Mesothelial cell of epicardium (in vitro differentiated cells): ENCODE measurements at places on chromosomes 2 and 18.

- no peak for DNase-seq
Measured at GRCh38 chr2:106343274-106343673, 124.9 kb downstream of the RGPD3 start.

GRCh38 chr2:96225016-96225533 lies 16.4 kb upstream of the STARD7 start:
- DNase-seq: no peak

DNA sequence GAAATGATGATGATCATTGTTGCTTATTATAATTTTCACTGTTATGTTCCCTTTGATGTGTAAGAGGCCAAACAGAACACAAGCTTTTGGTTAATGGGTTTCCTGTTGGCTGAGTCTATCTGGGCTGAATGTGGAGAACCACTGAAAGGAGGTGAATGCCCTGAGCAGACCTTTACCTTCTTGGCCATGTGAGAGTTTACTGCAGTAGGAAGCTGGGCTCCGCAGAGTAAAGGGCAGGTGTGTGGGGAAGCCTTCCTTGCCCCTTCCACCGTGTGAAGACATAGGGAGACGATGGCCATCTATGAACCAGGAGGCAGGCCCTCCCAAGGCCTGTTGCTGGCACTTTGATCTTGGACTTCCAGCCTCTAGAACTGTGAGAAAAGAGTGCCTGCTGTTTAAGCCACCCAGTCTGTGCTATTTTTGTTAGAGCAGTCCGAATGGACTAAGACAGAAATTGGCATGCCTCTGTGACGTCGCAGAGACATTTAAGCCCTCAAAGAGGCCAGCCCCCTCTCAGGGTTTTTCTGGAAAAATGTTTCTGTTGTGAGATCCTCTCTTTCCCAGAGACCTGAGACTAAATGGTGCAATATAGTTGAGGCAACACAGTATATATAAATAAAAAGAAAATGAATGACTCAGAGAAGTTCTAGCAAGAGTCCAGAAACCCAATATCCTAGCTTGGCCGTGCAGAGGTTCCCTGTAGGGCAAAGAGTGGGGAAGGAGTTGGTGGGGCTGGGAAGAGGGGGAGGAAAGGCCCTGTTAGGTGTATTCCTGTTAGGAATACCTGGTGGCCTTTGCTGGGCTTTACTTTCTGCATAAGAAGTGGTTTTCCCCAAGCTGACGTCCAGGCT lies 121.9 kb upstream of the LGALSL start:
- DNase-seq: no peak

GRCh38 chr2:176633754-176634153 lies 364.5 kb downstream of the MTX2 start:
- DNase-seq: no peak

- no peak for DNase-seq
Measured at GRCh38 chr2:159362816-159363251, 76.3 kb upstream of the WDSUB1 start.

DNA sequence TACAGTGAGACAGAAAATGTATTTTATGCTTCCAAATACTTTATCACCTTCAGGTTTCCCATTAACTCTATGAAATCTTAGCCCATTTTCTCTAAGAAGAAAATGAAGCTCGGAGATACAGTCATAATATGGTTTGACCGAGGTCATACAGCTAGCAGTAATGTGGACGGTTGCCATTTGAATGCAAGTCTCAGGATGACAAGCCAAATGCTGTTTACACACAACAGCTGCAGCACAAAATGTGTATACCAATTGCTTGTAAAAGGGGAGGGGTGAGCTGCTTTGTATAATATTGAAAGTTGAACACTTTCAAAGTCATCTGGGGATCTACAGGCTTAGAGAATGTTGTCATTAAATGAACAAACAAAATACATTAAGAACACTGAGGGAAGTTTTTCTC lies 93.8 kb upstream of the FSIP2 start:
- no peak for DNase-seq

- no peak for DNase-seq
Measured at GRCh38 chr2:188515918-188516317, 224.2 kb downstream of the GULP1 start.

DNA sequence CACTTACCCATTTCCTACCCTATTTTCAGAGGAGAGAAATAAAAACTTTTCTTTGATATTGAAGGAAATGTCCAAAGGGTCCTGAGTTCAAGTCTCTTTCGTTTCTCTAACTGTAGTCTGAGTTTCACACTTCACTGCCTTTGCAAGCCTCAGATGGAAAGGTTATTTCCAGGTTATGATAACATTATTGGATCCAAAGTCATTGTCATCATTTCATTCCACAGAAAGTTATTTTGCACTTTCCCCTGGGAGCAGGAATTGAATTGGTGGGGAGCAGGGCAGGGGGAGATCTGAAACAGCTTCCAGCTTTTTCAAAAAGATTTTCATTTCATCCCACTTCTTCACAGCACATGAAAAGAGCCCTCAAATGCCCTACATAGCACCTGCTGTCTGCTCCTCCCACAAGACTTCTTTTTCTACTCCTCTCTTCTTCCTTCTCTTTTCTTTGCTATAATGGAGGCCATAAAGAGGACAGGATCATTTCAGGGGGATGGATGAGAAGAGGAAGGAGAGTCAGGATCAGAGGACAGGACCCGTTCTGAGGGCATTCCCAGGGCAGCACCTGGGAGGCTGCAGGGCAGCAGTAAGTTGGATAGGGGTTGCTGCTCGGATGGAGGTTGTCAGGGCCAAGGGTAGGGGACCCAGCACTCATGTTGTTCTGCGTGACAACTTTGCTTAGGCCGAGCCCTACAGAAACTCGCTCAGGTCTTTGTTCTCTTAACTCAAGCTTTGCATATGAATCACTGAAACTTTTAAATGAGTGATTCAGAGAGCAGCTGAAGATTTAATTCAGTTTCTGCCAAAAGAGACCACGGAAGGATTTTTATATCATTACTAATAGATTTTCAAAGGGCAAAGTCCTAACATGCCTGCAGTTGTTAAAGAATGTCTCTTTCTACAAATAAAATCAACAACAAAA lies 11.4 kb upstream of the GALNT5 start:
- no peak for DNase-seq

- DNase-seq: no peak
Measured at GRCh38 chr2:230601510-230601909, 111.1 kb upstream of the CAB39 start.

GRCh38 chr2:189848276-189848675 lies 64.0 kb downstream of the PMS1 start:
- no peak for DNase-seq

GRCh38 chr2:222561817-222562645 lies 93.9 kb downstream of the FARSB start:
- no peak for DNase-seq

GRCh38 chr2:174376967-174377366 lies 18.6 kb upstream of the SCRN3 start:
- DNase-seq: no peak

GRCh38 chr2:215811409-215812345 lies 201.7 kb downstream of the MREG start:
- no peak for DNase-seq

GRCh38 chr2:236840857-236841256 lies 244.8 kb upstream of the COPS8 start:
- DNase-seq: no peak

GRCh38 chr2:56687169-56687568 lies 503.4 kb downstream of the CCDC85A start:
- no peak for DNase-seq

- DNase-seq: no peak
Measured at GRCh38 chr2:20744366-20745335, 77.7 kb downstream of the GDF7 start.

- no peak for DNase-seq
Measured at GRCh38 chr2:192126912-192127311, 67.8 kb downstream of the TMEFF2 start.

DNA sequence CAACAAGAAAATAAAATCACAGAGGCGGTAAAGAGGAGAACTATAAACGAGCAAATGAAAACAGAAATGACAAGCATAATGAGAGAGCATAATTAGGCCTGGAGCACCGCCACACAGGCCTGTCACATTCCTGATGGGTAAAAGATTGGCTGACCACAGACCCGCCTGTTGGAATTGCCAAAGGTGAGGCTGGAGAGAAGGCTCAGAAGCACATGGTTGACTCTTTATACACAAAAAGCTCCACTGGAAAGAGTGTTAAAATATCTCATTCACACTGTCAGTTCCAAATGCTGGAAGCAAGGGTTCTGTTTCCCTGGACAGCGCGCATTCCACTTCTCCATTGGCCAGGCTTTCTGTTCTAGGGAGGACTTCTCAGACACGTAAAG lies 5.9 kb upstream of the LGALSL start:
- no peak for DNase-seq

DNA sequence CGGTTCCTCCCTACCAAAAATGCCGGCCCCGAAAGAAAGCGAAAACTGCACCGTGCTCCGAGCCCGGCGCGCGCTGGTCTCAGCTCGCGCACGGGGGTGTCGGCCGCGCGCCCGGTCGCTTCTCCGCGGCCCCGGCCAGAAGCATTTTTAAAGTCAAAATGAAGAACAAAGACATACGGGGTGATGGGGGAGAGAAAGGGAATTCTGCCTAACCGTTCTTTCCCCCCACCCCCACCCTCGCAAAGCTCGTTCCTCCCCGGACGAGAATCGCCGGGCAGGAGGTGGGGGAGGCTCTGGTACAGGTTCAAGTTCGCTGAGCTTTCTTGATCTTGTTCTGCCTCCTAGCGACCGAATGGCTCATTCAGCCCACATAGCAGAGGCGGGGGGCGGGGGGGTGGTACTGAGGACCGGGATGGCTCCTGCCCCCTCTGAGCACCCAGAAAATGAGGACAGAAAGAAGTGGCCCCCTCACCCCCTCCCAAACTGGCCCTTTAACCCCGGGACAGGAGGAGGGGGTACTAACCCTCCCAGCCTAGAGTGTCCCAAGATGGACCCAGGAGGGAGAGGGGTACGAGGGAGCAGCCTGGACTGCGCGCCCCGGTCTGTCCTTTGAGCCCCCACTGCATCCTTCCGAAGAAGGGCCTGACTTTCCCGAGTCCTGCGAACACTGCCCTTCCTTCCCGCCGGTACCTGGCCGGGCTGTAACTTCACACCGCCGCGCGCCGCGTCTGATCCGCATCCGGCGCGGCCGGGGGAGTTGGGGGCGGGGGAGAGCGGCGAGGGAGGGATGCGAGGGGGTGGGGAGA lies 3.1 kb downstream of the BCL11A start:
- DNase-seq: peak; percentile 53

- DNase-seq: no peak
Measured at GRCh38 chr18:54284981-54285785, 15.9 kb downstream of the POLI start.

- DNase-seq: no peak
Measured at GRCh38 chr18:57052173-57052572, 94.7 kb upstream of the BOD1L2 start.

GRCh38 chr2:216535454-216535995 lies 36.9 kb downstream of the RPL37A start:
- no peak for DNase-seq

GRCh38 chr18:9715978-9716774 lies 8.1 kb downstream of the RAB31 start:
- no peak for DNase-seq

DNA sequence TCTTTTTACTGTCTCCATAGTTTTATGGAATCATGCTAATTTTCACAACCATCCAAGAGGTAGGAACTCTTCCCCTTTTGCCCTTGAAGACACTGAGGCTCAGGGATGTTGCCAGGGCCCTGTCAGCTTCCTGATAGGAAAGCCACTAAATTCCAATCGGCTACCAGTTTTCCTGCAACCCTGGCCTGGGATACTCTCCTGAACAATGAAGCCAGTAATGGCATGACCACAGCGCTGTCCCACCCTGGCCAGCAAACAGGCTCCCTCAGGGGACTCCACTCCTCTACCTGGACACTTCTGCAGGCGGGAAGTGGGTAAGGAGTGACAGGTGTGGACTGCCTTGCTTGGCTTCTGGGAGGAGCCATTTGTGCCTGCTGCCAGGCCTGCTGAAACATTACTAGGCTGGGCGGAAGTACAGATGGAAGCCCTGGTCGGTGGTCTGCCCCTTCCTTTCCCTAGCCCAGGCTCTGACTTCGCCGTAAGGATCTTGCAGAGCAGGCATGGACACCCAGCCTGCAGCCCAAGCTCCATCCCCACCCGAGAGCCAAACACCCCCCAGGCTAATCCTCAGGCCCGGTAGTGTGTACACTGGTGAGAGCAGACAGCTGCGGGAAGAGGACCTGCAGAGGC lies 78.8 kb upstream of the SMAD2 start:
- DNase-seq: no peak

DNA sequence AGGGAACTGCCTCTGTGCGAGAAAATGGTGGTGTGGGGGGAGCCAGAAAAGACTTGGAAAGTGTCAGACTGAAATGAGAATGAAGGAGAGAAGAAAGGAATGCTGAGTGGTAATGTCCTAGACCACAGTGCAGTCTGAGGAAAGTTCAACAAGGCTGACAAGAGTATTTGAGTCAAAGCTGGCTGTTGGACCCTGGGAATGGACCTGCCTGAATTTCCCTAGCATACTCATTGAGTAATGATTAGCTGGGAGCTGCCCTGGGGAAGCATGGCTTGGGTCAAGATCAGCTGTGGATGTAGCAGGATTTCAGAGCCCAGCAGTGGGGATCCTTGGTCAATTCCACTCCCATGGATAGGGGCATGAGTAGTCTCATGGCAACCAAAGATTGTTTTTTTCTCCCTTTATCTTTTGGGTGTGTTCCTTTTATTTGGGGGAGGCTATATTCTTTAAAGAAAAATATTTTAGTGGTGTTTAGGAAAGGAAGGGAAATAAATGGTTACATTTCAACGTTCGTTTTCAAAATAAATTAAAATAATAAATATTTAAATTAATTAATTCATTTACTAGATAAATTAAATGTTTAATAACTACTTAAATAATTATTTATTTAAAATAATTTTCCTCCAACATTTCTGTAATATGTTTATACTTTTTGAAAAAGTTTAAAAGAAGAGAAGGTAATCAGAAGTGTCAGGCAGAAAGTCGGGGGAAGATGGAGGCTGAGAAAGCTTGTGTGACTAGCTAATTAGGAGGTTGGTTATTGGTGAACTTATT lies 15.9 kb upstream of the LHCGR start:
- no peak for DNase-seq

GRCh38 chr18:3966246-3966641 lies 488.9 kb downstream of the DLGAP1 start:
- no peak for DNase-seq

DNA sequence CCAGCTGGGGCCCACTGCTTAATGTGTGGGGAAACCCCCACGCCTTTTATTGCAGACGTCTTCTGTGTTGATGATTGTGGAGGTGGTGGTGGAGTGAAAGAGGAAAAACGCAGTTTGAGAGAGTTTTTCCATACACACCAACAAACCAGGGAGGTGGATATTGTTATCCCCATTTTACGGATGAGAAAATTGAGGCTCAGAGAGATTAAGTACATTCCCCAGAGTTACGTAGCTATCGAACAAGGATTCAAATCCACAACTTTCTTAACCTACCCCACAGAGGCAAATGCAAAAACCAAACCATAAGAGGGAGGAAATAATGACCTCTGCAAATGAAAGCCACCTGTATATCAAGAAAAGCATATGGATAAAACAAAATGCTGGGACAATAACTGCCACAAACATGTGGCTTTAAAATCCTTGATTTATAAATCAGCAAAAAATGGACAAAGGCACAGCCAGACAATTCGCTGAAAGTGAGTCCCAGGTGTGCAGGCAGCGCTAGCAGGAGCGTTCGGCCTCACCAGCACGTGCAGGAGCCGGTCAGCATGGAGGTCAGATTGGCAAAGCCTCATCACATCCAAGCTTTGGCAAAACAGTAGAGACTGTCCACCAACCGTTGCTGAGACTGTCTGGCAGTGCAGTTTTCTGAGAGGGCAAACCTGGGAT lies 12.6 kb upstream of the RAB17 start:
- no peak for DNase-seq
